EL (cell line): ENCODE measurements at places on chromosomes 12 and 14.

- DNase-seq, result peak; percentile 39
Observed at GRCh38 chr14:83300476-83301064, 1766.9 kb upstream of the SEL1L start.

DNA sequence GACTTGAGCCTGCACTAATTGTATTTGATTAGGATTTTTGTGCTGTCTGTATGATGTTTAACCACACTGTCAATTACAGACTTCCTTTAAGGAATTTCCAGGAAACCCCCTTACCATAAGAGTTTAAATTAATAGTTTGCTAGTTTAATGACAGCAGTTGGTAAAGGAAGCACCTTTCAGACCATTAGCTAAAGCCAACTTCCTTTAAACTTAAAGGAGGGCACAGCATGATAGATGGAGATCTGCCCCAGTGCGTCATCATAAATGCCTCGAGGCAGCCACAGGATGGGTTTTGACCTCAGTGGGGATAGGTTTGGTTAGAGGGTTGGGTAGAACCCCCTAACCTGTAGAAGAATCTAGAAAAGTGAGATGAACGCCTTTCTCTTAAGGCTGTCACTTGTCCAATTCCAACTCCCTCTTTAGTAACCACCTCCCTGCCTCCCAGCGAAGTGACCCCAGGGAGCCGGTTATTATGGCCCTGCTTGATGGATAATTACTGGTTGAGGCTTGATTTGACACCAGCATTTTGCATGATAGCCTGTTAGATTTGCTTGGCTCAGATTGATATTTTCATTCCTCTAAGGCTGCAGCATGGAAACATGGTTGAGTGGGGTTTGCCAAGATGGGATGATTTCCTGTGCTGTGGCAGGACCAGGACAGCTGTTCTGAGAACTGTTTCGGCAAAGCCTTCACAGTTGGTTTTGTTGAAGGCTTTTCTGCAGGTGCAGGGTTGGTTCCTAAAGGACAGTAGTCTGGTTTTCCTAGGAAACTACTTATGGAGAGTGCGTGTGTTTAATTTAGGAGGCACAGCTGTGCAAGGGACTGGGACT is 62.7 kb downstream of the CHST11 start:
- DNase-seq, result no peak

DNA sequence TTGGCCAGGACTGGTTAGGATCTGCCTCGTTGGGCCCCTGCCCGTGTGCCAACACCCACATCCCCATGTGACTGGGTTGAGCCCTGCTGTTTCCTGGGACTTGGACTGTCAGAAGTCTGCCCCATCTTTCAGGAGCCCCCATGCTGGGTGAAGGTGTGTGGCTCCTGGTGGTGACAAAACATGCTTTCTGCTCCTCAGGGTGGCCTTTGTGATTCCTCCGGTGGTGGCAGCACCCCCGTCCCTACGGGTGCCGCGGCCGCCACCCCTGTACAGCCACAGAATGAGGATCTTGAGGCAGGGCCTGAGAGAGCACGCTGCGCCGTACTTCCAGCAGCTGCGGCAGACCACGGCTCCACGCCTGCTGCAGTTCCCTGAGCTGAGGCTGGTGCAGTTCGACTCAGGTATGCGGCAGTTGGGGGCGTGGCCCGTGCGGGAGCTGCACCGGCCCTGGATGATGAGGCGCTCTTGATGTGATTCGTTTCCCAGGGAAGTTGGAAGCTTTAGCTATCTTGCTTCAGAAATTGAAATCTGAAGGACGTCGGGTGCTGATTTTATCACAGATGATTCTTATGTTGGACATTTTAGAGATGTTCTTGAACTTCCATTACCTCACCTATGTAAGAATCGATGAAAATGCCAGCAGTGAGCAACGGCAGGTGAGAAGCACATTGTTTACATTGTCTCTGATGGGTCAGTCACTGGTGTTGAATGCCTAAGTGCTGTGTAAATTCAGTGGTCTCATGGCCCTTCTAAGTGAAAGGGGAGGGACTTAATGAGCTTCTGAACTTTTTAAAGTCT is 80.0 kb downstream of the EP400 start:
- DNase-seq, result no peak

- DNase-seq, result no peak
Observed at GRCh38 chr14:71783088-71783487, 149.1 kb upstream of the RGS6 start.

DNA sequence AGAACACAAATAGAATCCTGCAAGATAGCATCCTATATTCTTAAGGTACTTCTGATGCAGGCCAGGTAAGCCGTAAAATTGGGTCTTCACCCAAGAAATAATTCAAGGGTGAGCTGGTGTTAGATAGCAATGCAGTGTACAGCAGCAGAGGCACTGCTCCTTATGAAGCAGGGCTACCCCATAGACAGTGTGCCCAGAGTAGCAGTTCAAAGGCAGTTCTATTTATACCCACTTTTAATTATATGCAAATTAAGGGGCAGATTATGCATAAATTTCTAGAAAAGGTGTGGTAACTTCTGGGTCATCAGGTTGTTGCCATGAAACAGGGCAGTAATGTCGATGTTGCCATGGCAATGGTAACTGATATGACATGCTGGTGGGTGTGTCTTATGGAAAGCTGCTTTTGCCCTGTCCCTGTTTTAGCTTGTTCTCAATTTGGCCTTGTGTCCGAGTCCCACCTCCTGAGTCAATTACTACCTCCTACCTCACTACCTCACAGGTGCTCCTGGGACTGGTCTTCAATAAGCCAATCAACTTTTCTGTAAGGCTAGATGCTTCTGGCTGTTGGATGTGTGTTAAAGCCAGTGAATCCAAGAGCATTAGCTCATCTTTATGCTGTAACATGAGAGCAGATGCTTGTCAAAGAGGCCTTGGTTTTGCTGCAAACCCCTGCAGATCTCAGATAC is 61.0 kb downstream of the PPM1A start:
- no peak for DNase-seq

DNA sequence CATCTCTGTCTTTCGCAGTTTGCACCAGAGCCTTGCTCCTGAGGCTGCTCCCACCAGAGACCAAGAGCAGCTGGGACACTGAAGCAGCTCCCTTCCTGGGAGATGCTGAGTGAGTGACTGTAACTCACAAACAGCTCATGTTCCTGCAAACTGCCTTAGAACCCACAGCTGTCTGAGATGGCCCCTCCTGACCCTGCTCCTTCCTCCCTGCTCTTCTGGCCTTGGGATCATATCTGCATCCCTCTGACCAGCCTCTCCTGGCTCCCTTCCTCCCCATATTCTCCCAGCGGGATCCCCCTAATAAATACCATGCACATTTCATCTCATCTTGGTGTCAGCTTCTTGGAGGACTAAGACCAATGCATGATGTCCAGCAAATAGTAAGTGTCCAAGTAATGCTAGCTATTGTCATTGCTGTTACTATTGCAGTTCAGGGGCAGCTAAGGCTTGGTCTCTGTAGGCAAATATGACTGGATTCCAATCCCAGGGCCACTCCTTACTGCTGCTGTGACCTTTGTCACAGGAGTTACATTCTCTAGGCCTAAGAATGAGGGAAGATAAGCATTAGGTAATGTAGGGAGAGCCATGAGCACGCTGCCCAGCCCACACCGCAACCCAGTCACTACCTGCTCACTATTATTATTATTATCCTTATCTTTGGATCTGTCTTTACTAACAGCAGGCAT is 47.9 kb downstream of the SYNE3 start:
- no peak for DNase-seq

- no peak for DNase-seq
Observed at GRCh38 chr14:79354336-79354735, 857.0 kb downstream of the DIO2 start.

DNA sequence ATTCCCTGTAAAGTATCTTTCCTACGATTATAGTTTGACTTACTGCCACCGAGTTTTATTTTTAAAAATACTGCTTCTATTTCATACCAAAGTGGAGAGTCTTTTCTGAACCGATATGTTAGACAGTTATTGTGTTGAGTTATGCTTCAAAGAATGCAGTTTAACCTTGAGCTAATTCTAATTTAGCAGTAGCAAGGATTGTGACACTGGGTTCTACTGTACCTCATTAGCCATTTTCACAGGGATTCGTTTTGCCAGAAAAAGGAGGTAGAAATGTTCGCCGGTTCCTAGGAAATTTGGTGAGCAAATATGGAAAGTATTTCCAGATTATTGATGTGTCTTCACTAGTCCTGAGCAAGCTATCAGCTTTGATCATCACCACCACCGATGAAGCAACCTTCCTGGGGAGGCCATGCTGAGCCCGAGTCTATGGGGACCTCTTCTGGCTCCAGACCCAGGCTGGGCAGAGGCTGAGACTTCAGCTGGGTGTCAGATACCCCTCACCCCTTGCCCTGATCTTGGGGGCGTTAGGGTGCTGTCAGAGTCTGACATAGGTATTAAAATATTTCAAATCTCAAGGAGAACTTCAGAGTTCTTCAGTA is 13.6 kb downstream of the GLRX5 start:
- DNase-seq, result no peak
